ENCODE measurements at places on chromosomes 4 and X.

DNA sequence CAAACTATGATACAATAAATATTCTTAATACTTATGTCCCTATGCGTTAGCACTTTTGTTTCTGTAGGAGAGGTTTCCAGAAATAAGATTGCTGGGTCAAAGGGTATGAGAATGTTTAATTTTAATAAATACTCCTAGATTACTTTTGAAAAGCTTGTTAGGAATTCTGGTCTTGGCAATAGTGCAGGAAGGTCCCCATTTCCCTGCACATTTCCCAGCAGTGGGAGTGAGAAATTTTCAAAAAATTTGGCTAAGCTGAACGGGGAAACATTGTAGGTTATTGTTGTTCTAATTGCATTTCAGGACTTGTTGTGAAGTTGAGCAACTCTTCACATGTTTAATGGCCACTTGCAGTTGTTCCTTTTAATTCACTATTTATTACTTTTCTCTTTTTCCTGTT, 27.1 kb downstream of the IGFBP7 start:
- DNase-seq = no peak

GRCh38 chr4:27635936-27636913, 775.6 kb downstream of the STIM2 start:
- DNase-seq = no peak

GRCh38 chrX:114619874-114620273, 36.0 kb downstream of the HTR2C start:
- peak; percentile 7 for DNase-seq

- no peak for DNase-seq
Observed at GRCh38 chr4:143185253-143186107, 763 bp downstream of the USP38 start.
